ENCODE measurements at places on chromosomes 2 and 18.

DNA sequence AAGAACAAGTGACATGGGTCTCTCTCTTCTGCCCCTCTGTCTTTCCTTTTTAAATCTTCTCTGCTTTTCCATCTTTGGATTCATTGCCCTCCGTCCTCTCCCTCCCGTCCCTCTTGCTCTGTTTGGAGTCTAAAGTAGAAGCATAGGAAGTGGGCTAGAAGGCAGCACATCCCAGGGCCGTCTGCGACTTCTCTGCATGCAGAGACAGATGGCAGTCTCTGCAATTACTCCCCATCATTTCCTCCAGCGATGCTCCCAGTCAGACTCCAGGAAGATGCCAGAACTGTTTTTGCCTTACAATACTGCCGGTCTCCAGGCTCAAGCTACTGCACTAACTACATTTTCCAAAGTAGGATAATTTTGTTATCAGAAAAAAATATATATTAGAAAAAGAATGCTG lies 35.2 kb upstream of the LPIN2 start:
- DNase-seq, result no peak

- no peak for DNase-seq
These were observed 121.6 kb upstream of the FZD5 start for GRCh38 chr2:207891086-207891844.

DNA sequence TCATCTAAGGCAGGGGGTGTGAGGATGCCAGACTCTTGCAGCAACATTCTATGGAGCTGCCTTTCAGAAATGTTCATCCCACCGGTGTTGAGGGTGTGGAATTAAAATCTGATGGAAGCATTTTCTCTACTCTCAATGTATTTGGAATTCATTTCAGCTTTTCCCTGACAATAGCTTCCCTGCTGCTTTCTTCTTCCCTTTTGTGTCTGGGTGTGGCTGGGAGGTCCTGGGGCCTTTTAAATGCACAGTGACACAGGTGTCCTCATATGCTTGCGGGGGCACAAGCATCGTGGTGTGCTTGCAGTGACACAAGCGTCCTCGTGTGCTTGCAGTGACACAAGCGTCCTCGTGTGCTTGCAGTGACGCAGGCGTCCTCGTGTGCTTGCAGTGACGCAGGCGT lies 43.4 kb upstream of the ASB18 start:
- no peak for DNase-seq

- DNase-seq, result no peak
These were observed 778 bp downstream of the DYNC2LI1 start for GRCh38 chr2:43774617-43775016.

- DNase-seq, result no peak
These were observed 13.6 kb downstream of the MRO start for GRCh38 chr18:50806208-50806616.

- DNase-seq, result no peak
These were observed 57.6 kb upstream of the ZNF519 start for GRCh38 chr18:14189858-14190257.

GRCh38 chr2:228860601-228861285 lies 410.3 kb downstream of the PID1 start:
- DNase-seq, result no peak

DNA sequence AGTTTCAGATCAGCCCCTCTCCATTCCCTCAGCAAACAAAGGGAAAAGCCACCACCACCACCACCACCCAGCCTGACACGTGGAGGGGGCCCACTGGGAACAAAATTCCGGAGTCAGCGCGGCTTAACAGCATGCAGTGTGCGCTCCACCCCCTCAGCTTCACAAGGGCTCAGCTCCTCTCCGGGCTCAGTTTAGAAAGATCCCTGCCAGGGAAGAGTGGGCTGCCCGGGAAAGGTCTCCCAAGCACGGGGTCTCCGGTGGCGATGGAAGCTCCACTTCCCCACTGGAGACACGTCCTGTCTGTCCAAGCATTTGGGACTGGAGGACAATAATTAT lies 55.7 kb downstream of the SNORC start:
- no peak for DNase-seq

- no peak for DNase-seq
These were observed 476.7 kb upstream of the RAB6C start for GRCh38 chr2:129502781-129503180.

DNA sequence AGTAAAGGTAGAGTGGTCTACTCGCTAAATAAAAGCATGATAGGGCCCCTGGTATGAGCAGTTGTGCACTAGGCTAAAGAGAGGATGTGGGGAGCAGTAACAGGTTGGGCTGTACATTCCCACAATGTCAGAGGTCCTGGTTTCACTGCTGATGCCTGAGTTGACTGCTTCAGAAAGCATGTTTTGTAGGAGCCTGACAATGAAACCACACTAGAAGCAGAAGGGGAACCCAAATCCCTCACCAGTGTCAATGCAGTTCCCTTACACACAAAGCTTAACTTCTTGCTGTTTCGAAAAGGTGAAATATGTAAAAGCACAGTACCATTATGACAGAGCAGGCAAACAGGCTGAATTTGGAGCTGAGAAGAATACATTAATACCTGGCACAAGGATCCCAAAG lies 291.7 kb upstream of the KYNU start:
- no peak for DNase-seq

DNA sequence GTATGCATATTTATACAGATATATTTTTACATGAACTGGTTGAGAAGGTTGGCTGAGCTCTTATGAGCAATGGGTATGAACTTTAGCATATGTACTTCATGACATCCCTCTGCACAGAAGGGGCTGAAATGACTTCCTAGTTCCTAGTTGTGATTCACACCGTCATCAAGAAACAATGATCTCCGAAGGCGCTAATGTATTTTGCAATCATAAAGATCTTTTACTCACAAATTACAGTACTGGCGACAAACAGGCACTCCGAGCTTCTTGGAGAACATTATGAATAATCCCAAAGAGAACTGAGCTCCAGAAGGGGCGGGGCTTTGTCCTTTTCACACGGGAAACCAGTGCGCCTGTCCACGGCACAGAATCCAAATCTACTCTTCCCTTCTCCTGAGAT lies 18.1 kb downstream of the BCL2 start:
- DNase-seq, result no peak

- no peak for DNase-seq
These were observed 96.4 kb downstream of the CERS6 start for GRCh38 chr2:168552450-168552856.

DNA sequence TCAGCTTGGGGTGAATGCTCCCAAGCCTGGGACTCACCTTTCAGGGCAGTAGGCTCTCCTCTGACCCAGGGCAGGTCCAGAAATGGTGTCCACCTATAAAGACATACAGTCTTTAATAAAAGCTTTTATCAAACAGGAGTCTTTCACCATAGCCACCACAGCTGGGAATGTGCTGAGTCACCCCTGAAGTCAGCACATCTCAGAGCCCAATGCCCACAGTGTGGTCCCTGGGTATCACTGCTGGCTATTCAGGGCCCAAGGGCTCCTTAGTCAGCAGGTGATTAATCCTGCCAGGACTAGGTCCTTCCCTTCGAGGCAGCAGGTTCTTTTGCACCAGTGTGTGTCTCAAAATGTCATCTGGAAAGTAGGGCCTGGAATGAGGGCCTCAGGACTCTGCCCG lies 181.9 kb downstream of the MEMO1 start:
- no peak for DNase-seq

DNA sequence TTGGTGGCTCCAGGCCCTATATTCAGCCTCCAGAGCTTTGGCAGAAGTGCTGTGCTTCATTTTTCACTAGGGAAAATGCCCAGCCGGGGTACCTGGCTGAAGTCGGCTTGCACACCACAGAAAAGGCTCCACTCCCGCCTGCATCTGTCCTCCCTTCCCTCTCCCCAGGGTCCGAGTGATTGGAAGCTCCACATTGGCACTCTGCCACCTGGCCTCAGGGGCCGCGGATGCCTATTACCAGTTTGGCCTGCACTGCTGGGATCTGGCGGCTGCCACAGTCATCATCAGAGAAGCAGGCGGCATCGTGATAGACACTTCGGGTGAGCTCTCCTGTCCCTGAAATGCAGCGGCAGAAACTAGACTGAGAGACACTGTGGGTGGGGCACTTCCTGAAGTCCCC lies 47.4 kb downstream of the IMPA2 start:
- DNase-seq, result no peak

DNA sequence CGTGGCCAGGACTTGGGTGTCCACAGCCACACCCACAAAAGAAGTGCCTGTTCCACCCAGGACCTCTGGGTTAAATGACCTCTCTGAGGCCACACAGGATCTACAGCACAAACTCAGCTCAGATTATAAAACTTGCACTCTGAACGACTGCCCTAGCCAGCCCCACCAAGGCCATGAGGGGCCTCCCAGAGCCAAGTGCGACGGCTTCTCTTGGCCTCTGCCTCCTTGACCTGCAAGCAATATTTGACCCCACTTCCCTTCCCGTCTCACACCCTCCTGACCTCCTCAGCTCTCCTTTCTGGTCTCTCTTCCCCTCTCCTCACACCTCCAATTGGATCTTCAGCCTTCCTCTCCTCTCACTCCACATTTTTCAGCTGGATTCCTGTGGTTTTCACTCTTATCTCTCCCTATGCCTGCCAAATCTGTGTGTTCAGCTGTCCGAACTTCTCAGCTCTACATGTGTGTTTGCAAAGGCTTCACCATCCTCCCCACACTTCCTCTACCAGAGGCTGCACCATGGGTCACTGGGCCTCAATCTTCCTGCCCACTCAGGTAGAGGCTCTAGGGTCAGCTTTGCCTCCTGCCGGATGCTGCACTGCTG lies 25.3 kb upstream of the STEAP3 start:
- DNase-seq, result no peak

- no peak for DNase-seq
These were observed 221.5 kb upstream of the SLC35G4 start for GRCh38 chr18:11387880-11388279.

- no peak for DNase-seq
These were observed at the start of gene MGAT5 for GRCh38 chr2:134253804-134254203. MGAT5 (plus strand) TSS chr2:134254072; CDS start chr2:134254404, 332 bp downstream.

GRCh38 chr18:3842844-3843243 lies 392.9 kb downstream of the TGIF1 start:
- no peak for DNase-seq

GRCh38 chr2:128770143-128771085 lies 451.7 kb upstream of the HS6ST1 start:
- DNase-seq, result no peak

GRCh38 chr2:67502346-67503065 lies 105.4 kb downstream of the ETAA1 start:
- DNase-seq, result no peak

All from GM04503 (cell line).